ENCODE measurements at places on chromosomes 4 and X.

GRCh38 chrX:122566401-122566800 lies 617.7 kb upstream of the GRIA3 start:
- no peak for DNase-seq

- no peak for DNase-seq
These were observed at the start of gene MUC7 for GRCh38 chr4:70471897-70472296. Gene MUC7, plus strand, starts transcription at chr4:70472197. Its CDS starts 1,825 bp downstream, at chr4:70474022.

DNA sequence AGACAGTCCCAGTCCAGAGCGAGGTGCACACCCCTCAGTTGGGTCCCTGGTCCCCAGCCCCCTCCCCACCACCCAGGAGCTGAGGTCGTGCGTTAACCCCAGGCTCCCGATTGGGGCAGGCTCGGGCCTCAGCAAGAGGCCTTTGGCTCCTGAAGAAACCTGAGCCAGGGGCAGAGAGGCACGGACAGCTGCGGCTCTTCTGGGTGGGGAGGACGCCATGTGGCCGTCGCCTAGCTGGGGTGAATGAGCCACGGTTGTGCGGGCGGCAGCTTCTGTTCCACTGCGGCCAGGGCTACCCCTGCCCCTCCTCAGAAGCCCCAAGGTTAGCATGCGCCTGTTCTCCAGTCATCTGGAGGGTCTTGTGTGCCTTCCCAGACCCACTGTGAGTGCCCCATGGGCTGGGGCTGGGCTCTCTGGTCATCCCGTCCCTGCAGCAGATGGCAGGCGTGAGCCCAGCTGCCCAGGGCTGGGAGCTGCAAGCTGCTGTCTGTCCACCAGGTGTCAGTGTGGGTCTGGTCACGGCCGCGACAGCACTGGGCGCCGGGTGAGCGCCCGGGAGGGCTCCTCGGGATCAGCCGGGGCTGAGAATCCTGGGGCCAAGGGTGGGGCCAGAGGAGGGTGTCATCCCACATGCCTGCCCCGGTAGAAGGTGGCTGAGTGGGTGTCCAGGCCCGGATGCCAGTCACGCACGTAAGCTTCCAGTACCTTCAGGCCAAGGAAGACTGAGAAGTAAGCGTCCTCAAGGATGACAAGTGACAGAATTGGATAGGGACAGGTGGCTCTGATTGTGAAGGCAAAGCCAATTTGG lies 21.9 kb downstream of the ATP2B3 start:
- DNase-seq = peak; percentile 50

GRCh38 chrX:24696294-24696693 lies 2.6 kb downstream of the POLA1 start:
- no peak for DNase-seq

DNA sequence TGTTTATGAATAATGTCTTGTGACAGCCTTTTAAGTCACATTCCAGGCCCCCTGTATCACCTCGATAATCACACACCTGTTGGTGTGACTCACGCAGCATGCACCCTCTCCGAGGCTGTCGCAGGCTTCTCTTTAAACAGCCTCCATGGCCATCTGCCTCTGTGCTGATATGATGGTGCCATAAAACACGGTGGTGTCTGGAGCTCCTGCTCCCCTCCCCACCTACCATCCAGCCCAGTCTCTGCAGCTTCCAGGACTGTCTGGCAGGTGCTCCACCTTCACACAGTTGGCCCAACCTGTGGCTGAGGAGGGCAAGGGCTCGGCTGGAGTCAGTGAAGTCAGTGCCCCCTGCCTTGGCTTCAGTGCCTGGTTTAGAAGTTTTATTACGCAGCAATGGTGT lies 173.8 kb upstream of the RPL34 start:
- no peak for DNase-seq

DNA sequence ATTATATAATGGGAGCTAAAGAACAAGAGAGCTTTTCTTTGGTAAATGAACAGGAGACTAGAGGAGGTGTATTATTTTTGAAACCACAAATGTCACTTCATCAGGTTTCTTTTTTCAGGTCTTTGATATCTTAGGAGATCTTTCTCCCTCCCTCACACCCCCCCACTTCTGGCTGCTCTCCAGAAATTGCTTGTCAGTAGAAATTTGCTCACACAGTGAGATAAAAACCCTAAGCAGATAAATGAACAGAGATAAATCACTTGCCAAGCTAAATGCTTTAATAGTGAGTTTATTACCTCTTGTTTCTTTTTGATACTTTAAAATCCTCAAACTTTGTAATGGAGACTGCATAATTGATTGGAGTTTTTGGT lies 421.2 kb upstream of the TENM3 start:
- DNase-seq = no peak

Data from pons (tissue), 1 donor.